ENCODE measurements at places on chromosomes 5 and 9. TPM values are rescaled to one million over a fixed set of nuclear protein-coding genes. Genes with fewer than 3 reads are reported as not detected.

The MYO10 gene
- 8.1 TPM for polyA plus RNA-seq

The RHOBTB3 gene
- polyA plus RNA-seq = 73.6 TPM

The PCDHAC2 gene
- 0.76 TPM for polyA plus RNA-seq

The SPAAR gene
- polyA plus RNA-seq = 0.11 TPM

The PCDHGA6 gene
- 1.4 TPM for polyA plus RNA-seq

- DNase-seq = no peak
Observed at GRCh38 chr9:15157381-15157780, 149.6 kb downstream of the TTC39B start.

- peak; percentile 39 for DNase-seq
Observed at GRCh38 chr5:113678924-113679575, 165.6 kb downstream of the YTHDC2 start.
